HS-27A (cell line): ENCODE measurements at places on chromosomes 3 and 15.

- no peak for DNase-seq
These were observed 39.2 kb downstream of the STAG1 start for GRCh38 chr3:136712941-136713340.

DNA sequence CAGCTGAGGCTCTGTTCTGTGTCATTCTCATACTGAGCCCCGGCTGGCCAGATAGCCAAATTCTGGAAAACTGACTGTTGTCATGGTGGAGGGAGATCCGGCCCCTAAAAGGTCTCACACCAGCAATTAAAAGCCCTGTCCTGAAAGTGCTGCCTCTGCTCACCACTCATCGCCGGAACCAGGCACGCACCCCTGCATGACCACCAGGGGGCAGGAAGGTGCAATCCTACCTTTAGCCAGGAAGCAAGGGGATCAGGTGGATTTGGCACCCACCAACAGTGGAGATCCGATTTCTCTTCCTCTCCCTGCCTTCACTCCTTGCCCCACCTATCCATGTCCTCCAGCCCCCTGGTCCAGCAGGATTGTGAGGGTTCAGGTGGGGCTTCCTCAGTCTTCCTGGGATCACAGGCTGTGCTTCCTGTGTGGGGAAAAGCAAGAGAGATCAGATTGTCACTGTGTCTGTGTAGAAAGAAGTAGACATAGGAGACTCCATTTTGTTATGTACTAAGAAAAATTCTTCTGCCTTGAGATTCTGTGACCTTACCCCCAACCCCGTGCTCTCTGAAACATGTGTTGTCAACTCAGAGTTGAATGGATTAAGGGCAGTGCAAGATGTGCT lies 16.1 kb upstream of the CACNA2D2 start:
- DNase-seq = no peak

DNA sequence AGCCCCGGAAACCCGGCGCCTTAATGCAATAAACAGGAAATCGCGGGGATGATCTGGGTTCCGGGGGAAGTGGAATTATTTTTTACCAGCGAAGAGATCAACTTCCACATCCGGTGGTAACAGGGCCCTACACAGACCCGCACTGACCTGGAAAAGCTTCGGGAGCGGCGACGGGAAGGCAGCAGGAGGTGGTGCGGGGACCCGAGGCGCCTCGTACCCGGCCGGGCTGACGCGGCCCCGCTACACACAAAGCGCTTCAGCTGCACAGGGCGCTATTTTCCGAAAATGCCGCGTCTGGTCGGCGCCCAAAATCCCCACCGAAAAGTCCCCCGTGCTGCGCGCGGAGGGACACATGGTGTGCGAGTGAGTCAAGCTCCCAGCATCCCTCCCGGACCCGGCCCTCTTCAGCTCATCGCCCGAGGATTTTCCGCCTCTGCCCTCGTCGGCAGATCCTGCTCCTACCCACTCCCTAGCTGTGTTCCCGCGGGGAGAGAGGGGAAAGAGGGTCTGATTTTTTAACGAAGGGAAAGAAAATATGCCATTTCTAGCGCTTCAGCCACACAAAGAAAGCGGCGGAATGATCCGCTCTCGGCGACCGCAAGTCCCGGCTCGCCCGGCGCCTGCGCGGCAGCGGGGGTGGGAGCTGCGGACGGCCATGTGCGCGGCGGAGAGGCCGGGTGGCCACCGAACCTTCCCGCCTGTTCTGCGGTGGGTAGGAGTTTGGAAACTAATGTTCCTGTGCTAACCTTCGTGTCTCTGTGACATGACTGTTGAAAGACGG lies at the start of gene GABPB1:
Gene GABPB1 (minus strand): TSS at position 361 of the 781 bp plus-strand sequence. CDS start 45,400 bp downstream, outside the sequence.
- peak; percentile 93 for DNase-seq

DNA sequence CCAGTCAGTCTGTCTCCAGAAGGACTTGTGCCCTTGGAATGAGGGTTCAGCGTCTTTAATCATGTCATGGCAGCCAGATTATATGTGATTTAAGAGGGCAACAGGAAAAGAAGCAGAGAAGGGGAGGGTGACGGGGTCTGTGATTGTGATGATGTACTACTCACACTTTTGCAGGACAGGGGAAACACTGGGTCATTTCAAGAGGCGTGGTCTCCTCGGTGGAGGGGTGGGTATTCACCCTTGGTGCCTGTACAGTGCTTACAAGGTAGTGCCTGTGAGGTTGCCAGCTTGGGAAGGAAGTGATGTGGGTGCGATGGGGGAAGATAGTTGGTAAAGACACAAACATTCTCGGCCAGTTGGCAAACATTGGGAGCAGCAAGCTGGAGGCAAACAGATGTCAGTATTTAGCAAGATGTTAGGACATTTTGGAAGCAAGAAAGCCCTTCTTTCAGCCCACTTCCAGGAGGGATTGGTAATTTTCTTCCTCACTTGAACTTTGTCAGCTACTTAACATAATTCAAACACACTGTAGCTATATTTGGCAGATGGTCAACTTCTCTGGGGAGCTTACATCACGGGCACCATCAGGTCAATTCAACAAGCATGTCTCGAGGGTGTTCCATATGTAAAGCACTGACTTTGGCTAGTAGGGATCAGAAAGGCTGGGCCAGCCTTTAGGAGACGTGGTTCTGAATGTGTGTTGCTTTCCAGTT lies 71.4 kb upstream of the ROPN1 start:
- no peak for DNase-seq

DNA sequence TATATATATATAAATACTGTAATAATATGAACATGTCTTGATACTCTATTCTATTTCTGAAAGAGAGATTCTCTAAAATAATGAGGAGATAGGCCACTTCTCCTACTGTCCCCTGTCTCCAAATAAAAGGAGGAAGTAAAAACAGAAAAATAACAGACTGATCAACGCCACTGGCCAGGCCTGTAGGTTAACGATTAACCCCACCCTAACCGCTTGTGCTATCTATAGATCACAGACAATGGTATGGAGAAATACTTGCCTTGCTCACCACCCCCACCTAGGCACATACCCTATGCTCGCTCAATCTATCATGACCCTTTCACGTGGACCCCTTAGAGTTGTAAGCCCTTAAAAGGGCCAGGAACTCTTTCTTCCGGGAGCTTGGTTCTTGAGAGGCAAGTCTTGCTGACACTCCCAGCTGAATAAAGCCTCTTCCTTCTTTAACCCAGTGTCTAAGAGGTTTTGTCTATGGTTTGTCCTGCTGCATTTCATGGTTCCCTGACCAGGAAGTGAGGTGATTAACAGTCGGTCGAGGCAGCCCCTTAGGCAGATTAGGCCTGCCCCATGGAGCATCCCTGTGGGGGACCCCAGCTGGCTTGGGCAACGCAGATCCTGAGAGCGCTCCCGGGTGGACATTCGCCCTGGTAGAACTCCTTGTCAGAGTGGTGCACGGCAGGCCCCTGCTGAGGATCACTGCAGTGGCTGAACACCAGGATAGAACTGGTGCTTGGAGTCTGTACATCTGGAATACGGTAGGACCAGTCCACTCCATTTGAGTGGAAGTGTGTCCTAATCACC lies 521.8 kb upstream of the CNTN3 start:
- no peak for DNase-seq

DNA sequence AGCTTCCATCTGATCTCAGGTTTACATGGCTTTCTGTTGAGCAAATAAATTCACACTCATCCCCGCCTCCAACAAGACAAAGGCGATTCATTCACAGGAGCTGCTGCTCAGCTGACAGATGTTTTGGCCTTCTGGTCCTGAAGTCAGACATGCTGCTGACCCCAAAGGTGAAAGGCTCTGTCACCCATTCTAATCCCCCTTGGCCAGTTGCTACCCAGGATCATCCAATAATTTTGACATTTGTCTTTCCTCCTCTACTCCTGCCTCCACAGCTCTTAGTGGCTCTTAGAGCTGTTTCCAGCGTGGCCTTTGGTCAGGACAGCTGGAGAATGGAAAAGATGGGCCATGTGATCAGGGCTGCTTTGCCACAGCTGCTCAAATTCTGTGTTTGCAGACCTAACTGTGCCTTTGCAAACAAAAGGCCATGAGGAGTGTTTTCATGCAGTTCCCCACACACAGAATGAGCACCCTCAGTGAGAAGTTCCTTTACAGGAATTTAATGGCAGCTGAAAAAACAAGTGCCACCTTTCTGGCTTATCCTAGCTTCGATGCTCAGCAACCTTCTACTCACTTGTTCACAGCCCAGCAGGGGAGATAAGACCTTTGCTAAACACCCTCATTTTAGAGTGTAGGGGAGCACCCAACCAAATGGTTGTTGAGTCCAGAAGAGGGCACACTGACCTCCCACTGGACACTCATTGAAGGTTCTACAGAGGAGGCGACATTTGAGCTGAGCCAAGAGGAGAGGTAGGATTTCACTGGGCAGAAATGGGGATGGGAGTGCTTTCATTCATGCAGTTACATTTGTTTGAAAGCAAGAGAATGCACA lies 39.0 kb downstream of the CYP19A1 start:
- no peak for DNase-seq

GRCh38 chr3:11245276-11245675 lies 26.9 kb upstream of the ATG7 start:
- no peak for DNase-seq

- DNase-seq = no peak
These were observed 588.9 kb downstream of the FOXP1 start for GRCh38 chr3:70994644-70995043.

- DNase-seq = no peak
These were observed 915.2 kb downstream of the NSUN3 start for GRCh38 chr3:94978084-94978483.

DNA sequence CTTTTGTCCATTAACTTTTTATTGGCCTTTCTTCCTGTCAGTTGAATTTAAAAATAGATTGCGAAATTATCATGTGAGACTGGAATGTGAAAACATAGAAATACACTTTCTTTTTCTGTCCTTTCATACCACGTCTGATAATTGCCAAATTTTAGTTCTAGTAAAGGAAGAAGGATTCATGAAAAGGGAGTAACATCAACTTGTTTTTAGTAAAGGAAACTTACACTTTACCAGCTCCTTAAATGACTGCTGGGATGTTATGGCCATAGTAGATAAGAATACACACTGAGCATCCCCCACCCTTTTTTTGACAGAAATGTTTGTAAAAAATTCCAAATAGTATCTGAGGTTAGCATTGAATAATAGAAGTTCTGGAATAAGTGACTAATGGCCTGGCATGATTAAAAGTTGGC lies 137.9 kb downstream of the NEO1 start:
- no peak for DNase-seq

GRCh38 chr3:9019259-9019961 lies 56.1 kb upstream of the RAD18 start:
- DNase-seq = no peak

DNA sequence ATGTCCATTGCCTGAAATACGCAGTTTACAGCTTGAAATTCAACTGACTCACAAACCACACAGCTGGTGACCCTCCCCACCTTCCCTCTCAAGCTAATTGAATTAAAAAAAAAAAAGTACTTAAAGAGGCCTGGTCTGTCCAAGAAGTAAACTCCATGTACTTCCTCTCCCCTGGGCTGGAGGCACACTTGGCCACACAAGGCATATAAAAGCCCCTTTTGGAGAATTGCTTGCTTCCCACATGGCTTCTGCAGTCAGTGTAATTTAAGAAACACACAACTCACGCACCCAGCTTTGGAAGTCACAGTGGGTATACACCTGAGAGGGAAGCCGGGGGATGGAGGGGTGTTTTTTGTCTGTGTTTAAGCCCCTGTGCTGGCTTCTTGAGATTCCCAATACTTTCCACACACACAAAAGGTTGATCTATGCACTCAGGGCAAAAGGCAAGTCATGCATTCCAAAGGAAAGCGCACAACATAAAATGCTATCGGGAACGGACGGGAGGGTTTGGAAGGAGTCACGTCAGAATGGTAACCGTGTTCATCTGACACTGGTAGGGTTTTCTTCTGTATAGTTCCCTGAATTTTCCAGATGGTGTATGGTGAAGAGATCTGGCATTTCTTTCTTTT lies 106.6 kb upstream of the ALDH1A3 start:
- no peak for DNase-seq

DNA sequence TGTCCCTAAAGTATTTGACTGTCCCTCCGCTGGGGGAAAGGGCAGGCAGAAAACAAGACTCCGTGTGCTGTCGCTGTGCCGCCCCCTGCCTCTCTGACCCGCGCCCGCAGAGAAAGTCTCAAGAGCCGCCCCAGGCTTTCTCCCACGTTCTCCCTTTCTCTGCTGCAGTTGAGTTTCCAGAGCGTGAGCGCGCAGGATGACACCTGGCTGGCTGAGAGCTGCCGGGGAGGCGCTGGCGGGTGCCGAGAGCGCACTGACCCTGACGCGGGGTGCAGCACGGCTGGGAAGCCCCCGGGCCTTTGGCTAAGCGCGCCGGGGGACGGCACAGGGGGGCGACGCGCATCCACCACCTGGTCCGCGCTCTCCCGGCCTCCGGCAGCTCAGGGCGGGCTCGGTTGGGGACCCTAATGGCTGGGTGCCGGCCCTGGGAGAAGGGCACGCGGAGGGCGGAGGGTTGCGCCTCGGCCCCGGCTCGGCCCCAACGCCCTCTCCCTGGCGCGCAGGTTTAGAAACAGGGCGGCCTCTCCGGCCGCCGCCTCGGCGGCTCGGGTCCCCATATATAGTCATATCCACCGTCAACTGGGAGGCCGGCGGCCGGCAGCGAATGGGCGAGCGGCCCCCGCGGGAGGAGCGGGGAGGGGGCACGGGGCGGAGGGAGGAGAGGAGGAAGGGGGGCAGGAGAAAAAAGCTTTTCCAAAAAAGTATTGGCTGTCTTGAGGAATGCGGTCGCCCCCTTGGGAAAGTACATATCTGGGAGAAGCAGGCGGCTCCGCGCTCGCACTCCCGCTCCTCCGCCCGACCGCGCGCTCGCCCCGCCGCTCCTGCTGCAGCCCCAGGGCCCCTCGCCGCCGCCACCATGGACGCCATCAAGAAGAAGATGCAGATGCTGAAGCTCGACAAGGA lies at the start of gene TPM1:
Gene TPM1 (plus strand): TSS at position 774 of the 903 bp plus-strand sequence. CDS start 83 bp downstream, at position 857.
- DNase-seq = no peak
